A172 (cell line): ENCODE measurements at places on chromosomes 12 and 14.
A peak's percentile ranks its signal among the peaks of the same experiment; 100 is the strongest.

GRCh38 chr12:106345746-106346145, 11.8 kb upstream of the POLR3B start:
- peak; percentile 43 for DNase-seq

DNA sequence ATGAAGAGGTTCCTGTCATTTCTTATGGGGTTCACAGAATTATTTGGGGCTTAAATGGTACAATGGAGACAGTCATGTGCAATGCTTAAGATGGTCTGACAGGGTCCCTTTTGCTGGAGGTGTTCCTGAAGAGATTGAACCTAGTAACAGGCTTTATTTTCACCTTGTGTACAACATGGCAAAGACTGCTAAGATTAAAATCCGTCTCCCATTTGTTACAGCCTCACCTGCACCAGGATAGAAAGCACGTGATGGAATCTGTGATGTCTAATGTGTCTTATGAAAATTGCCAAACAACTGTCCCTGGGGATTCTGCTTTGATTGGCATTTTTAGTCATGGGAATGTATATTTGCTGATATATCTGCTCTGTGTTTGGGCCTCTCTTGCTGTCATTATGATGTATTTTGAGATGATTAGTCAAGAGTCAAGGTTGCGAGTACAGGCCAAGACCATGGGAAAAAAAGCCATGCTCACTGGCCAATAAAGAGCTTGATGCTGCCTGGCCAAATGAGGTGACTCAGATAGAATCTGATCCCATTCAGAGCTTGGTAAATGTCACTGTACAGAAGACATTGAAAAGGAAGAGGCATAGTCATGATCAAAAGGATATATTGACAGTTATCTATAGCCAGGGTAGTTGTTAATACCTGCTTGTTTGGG, 96.1 kb downstream of the FLRT2 start:
- no peak for DNase-seq

GRCh38 chr14:24954037-24954699, 95.8 kb downstream of the STXBP6 start:
- no peak for DNase-seq

GRCh38 chr12:71694099-71694820, 8.4 kb downstream of the TMEM19 start:
- no peak for DNase-seq

GRCh38 chr14:104895786-104896661, 28.7 kb upstream of the PLD4 start:
- no peak for DNase-seq
